Vagina (tissue), 2 donors: ENCODE measurements at places on chromosomes 12 and 14. TPM values are rescaled to one million over a fixed set of nuclear protein-coding genes. Genes with fewer than 3 reads are reported as not detected.
A peak's percentile ranks its signal among the peaks of the same experiment; 100 is the strongest.

Gene CD27
- 1.2 TPM for total RNA-seq

Gene FOXN4
- total RNA-seq = not detected

Gene CEBPE
- total RNA-seq = not detected

Gene GRIN2B
- total RNA-seq = 0.49 TPM

Gene SPX
- not detected for total RNA-seq

Gene PLBD1
- 29.0 TPM for total RNA-seq

GRCh38 chr12:113136128-113136989, 798 bp upstream of the RASAL1 start:
- H3K36me3 ChIP-seq = no peaks in the 10 kb centered on the region
- DNase-seq = no peak
- peaks cover 9% of the 10 kb centered on the region for H3K4me1 ChIP-seq
- H3K27me3 ChIP-seq = no peaks in the 10 kb centered on the region
- no peak overlapping the region for H3K4me3 ChIP-seq

- no peak overlapping the region for H3K27ac ChIP-seq
- no peaks in the 10 kb centered on the region for H3K36me3 ChIP-seq
- H3K27me3 ChIP-seq = no peaks in the 10 kb centered on the region
- no peak for DNase-seq
Measured at GRCh38 chr14:58060898-58061297, 91.1 kb downstream of the ARMH4 start.

DNA sequence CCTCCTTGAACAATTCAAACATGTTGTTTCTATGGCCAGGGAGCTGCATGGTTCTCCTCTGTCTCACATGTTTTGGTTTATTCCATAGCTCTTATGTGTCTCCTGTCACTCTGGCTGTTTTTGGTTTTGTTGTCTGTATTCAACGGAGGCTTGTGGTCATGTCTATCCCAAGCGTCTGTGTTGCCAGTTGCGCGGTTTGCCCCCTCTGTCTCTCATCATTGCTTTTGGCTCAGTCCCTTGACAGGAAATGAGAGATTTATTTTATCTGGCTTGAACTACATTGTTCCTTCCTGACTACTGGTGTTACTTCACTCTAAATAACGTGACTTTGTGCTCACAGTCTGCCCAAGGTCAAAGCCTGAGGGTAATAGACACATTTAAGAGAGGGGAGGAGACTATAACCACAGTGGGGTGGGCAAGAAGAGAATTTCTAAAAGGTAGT, 96.4 kb upstream of the SOX5 start:
- no peaks in the 10 kb centered on the region for H3K36me3 ChIP-seq
- DNase-seq = no peak
- H3K4me1 ChIP-seq = no peaks in the 10 kb centered on the region

DNA sequence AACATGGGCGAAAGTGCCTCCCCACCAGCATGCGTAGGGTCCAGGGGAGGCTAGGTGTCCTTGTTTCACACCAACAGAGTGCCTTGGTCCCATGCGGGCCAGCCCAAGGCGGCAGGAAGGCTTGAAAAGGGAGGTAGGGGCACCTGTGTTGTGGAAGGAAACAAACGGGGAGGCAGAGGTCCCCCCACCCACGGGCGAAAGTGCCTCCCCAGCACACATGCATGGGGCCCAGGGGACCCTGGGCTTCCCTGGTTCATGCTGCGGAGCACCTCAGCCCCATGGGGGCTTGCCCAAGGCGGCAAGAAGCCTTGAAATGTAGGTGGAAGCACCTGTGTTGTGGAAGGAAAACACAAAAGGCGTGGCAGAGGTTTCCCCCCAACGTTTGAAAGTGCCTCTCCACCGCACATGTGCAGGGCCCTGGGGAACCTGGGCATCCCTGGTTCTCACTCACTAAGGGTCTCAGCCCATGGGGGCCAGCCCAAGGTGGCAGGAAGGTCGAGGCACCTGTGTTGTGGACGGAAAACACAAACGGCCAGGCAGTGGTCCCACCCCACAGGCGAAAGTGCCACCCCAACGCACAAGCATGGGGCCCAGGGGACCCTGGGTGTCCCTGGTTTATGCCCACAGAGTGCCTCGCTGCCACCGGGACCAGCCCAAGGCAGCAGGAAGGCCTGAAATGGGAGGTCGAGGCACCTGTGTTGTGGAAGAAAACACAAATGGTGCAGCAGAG, 374.7 kb downstream of the ALG10 start:
- DNase-seq = peak; percentile 78
- no peaks in the 10 kb centered on the region for H3K36me3 ChIP-seq
- H3K4me1 ChIP-seq = no peaks in the 10 kb centered on the region
- H3K27me3 ChIP-seq = no peaks in the 10 kb centered on the region

DNA sequence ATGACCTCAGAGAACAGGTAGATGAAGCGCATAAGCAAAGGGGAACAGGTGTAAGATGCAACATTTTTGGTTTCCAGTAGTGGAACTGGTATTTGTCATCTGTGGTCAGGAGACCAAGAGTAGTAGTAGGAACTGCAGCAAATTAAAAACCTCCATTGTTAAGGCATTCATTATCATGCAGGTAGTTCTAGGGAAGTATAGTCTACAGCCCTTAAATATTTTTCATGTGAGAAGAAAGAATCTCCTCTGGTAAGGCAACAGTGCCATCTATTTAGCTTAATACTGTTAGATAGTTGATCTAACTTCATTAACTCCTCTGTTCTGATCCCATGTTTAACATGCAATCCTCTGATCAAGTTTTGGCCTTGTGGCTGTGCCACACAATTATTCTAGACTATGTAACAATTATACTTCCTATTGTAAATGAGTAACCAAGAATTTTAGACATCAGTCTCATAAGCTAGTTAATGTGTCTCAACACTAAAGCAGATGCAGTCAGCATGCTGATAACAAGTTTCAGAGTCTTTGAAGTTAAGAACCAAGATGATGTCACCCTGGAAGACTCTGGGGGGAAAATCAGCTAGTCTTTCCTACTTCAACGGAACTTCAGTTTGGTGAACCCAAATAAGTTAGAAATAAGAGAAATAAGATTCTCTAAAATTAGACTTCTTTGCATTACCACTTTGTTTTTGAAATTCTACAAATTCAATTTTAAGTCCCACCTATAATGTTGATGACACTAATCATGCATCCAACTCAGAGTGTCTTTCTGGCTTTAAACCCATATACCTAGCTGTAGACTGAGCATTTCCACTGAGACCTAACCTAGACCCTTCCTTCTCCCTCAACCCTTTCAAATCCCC, 70.9 kb downstream of the STXBP6 start:
- no peak for DNase-seq
- peaks cover 6% of the 10 kb centered on the region for H3K4me1 ChIP-seq
- H3K36me3 ChIP-seq = no peaks in the 10 kb centered on the region

- H3K4me3 ChIP-seq = no peak overlapping the region
- H3K4me1 ChIP-seq = no peaks in the 10 kb centered on the region
- no peak overlapping the region for H3K27ac ChIP-seq
- no peak for DNase-seq
Measured at GRCh38 chr12:116332705-116333380, 55.4 kb upstream of the MED13L start.

GRCh38 chr12:1838205-1838993, 18.0 kb downstream of the LRTM2 start:
- no peaks in the 10 kb centered on the region for H3K4me1 ChIP-seq
- H3K27me3 ChIP-seq = no peaks in the 10 kb centered on the region
- H3K4me3 ChIP-seq = no peak overlapping the region
- DNase-seq = no peak
- H3K36me3 ChIP-seq = no peaks in the 10 kb centered on the region

DNA sequence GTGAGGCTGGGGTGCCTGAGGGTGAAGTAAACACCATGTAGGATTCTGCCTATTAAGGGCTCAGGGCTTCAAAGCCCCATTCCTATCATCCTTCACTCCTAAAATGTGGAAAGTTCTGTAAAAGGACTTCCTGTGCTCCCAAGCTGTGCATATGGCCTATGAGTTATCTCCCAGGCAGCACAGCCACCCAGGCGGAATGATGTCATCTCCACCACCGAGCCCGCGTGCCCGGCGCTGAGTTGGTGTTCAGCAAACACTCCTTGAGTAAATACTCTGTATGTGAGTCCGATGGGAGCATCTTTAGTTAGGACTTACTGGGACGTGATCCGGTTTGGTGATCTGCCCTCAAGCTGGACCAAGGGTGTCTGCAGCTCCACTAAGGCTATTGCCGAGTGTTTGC, 437.3 kb downstream of the MED13L start:
- H3K27ac ChIP-seq = no peak overlapping the region
- no peaks in the 10 kb centered on the region for H3K4me1 ChIP-seq
- H3K27me3 ChIP-seq = no peaks in the 10 kb centered on the region
- DNase-seq = no peak
- no peak overlapping the region for H3K4me3 ChIP-seq
- H3K36me3 ChIP-seq = no peaks in the 10 kb centered on the region

- H3K27ac ChIP-seq = no peak overlapping the region
- H3K4me3 ChIP-seq = no peak overlapping the region
- no peaks in the 10 kb centered on the region for H3K4me1 ChIP-seq
- no peaks in the 10 kb centered on the region for H3K36me3 ChIP-seq
- H3K27me3 ChIP-seq = no peaks in the 10 kb centered on the region
Measured at GRCh38 chr14:70567791-70568190, 32.7 kb downstream of the MED6 start.

DNA sequence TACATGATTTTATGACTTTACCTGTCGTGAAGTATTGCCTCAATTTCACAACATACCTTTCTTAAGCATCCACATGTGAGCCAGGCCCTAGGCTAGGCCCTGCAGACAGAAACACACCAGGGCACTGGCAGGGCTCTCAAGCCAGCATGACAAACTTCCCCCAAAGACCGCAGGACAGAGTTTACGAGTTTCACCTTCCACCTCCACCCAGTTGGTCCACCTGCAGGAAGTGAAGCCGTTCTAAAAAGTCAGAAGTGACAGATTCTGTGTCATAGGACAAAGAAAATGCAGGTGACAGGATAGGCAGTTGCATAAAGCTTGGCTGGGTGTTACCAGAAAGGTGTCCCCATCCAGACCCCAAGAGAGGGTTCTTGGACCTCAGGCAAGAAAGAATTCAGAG, 382.3 kb downstream of the PCNX1 start:
- H3K4me3 ChIP-seq = no peak overlapping the region
- H3K36me3 ChIP-seq = no peaks in the 10 kb centered on the region
- H3K27ac ChIP-seq = no peak overlapping the region
- no peak for DNase-seq

DNA sequence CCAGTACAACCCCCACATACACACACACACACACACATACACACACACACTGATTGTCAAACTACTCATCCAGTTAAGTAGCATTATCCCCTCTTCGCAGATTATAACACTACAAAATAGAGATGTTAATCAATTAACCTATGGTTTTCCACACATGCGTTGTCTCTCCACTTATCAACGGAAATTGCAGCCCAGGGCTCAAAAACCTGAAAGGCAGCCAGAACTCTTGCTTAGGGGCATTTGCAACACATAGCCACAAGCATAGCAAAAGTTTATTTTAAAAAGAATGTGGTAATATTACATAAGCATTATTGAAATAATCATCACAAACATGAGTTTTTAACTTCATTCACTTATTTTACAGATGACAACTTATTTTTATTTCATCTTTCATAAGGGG, 265.8 kb downstream of the SLC16A7 start:
- no peak overlapping the region for H3K27ac ChIP-seq
- no peaks in the 10 kb centered on the region for H3K4me1 ChIP-seq
- H3K27me3 ChIP-seq = no peaks in the 10 kb centered on the region

DNA sequence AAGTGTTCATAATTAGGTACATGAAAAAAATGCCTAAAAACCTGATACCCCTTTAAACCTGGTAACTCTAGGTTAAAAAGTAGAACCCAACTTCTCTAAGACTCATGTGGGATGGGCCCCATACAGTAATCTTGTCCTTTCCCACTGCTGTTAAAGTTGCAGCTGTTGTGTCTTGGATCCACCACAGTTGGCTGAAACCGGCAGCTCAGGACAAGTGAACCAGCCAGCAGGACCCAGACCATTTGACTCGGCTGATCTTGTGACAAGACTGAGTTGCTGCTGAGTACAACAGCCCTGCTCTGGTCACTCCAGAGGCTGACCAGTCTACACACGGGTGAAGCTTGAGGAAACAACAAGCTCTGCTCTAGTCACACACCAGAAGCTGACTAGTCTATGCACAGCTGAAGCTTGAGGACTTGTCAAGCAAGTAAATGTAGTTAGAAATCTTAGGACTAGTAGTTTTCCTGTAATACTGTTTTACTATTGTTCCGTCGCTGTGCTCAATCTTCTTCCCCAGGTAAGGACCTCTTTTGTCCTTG, 60.6 kb downstream of the DHRS2 start:
- H3K27me3 ChIP-seq = no peaks in the 10 kb centered on the region
- H3K36me3 ChIP-seq = no peaks in the 10 kb centered on the region
- no peak for DNase-seq
- H3K4me1 ChIP-seq = peaks cover 8% of the 10 kb centered on the region
- no peak overlapping the region for H3K4me3 ChIP-seq

DNA sequence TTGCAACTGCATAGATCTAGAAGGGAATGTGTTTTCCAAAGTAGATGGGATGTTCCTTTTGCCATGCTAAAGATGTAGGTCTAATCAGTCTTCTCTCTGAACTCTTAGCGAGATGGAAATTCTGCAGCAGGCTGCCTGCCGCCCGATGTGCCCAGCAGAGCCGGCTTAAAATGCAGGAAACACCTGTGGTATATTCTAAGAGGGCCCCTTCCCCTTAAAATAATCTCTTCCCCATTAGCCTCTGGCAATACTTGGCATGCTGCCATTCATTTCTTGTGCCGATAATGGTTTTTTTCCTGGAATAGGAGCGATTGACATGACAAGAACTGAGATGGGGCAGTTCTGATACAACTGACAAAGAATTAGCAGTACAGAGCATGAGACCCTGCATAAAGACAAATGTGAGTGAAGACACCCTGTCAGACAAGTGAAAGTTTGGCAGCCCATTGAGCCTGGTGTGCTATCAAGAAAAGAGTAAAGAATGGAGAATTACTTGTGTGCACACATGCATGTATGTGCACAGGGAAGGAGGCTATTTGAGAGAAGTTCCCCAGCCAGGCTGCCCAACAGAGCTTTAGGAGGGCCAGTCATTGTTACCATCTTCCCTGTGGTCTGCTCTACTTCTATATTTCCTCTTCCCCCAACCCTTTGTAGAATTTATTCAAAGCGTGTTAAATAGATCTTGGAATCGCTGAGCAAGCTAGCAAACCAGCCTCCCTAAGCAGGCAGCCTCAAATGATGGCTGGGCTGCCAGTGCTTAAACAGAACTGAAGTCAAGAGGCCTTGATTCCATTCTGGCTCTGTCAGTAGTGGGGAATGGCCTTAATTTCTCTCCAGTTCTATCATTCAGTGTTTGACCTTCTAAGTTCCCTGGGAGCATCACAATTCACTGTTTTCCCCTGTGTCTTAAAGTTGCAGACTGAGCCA, 29.6 kb upstream of the NTF3 start:
- H3K4me3 ChIP-seq = no peak overlapping the region
- DNase-seq = no peak
- no peaks in the 10 kb centered on the region for H3K27me3 ChIP-seq

DNA sequence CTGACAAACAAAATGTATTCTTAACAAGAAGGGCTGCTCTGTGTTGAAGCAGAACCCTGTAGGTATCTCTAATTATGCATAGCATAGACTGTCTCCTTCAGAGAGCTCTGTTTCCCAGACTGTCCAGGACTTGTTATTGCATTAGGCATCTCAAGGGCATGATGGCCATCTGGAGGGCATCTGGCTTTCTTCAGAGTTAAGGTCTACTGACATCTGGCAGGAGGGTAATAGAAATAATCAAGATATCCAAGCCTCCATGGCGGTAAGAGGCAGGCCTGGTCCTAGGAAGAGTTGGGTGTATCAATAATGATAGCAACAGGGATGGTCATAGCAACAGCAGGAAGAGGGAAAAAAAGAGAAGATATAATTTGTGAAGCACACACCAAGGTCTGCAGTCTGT, 161.2 kb downstream of the TTC8 start:
- no peaks in the 10 kb centered on the region for H3K36me3 ChIP-seq
- H3K4me3 ChIP-seq = no peak overlapping the region
- H3K27me3 ChIP-seq = no peaks in the 10 kb centered on the region
- DNase-seq = no peak
- H3K27ac ChIP-seq = no peak overlapping the region

- H3K36me3 ChIP-seq = no peaks in the 10 kb centered on the region
- no peak overlapping the region for H3K4me3 ChIP-seq
Measured at GRCh38 chr12:11762723-11763326, 113.4 kb downstream of the ETV6 start.
